ENCODE measurements at places on chromosomes 6 and 20.

DNA sequence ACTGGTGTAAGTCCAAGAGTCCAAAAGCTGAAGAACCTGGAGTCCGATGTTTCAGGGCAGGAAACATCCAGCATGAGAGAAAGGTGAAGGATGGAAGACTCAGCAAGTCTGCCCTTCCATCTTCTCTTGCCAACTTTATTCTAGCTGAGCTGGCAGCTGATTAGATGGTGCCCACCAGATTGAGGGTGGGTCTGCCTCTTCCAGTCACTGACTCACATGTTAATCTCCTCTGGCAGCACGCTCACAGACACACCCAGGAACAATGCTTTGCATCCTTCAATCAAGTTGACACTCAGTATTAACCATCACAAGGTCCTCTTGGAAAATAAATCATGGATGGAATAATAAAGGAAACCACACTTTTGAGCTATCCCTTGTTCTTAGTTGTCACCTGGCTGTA is 121.2 kb downstream of the MAP3K7 start:
- DNase-seq = no peak

DNA sequence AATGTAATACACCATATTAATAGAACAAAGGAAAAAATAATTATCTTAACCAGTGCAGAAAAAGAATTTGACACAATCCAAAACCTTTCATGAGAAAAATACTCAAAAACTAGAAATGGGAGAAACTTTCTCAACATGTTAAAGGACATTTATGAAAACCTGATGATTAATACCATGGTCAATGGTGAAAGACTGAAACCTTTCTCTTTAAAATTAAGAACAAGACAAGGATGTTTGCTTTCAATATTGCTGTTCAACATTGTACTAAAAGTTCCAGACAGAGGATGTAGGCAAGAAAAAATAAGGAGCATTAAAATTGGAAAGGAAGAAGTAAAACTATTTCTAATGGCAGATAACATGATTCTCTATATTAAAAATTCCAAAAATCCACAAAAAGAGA is 981.3 kb upstream of the FLRT3 start:
- DNase-seq = no peak

GRCh38 chr6:138227316-138227781 is 9.1 kb upstream of the PBOV1 start:
- DNase-seq = no peak

- DNase-seq = peak; percentile 91
These were observed 1.0 kb downstream of the LOC128125822 start for GRCh38 chr6:63573076-63573898.

- no peak for DNase-seq
These were observed 614 bp upstream of the TMEM242 start for GRCh38 chr6:157323966-157324300.

DNA sequence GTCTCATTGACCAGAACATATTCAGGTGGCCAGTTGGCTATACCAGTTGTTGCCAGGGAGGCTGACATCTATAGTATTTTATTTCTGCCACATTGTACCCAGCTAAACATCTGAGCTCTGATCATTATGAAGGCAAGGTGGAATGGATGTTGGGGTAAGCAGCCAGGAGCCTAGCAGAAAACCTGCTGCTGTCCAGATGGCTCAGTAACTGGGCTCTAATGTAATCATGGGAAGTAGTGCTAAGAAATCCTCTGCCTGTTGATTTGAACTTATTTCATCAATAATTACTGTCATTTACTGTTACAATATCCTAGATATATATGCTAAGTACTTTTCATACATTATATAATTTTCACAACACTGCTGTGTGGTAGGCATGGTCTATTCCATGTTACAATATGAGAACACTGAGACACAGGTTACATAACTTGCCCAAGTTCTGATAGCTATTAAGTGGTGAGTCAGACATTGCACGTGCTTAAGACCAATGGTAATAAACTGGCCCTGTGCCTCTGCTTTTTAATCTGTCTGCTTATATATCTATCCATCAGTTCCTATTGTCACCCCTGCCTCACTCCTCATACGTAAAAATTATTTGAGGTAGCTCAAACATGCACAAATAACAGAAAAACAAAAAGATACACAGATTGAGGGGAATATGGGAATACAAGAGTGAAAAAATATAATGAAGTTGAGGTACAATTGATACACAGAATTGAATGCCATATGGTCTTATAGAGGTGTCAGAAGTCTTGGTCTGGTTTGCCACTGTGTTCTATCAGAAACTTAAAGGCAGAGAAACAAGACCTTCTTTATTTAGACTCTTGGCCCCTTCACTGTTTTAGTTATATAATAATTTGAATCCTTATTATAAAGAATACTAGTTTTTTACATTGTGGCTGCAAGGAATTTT is 25.2 kb downstream of the TBPL1 start:
- DNase-seq = no peak

DNA sequence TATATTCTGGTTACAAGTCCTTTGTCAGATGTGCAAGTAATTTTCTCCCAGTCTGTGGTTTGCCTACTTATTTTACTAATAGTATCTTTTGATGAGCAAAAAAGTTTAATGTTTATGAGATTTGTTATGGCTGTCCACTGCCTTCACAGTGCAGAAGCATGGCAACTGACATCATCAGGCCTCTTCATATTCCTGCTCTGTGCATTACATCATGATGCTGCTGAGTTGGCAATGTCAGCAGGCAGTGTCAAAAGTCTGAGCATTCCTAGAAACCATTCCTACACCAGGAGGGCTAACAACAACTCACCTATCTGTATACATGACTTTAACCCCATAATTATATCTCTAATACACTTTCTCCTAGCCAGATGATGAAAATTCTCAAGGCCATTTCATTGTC is 10.8 kb upstream of the OR2B2 start:
- no peak for DNase-seq

GRCh38 chr6:38988736-38989449 is 59.7 kb upstream of the GLP1R start:
- no peak for DNase-seq

GRCh38 chr6:156190270-156190669 is 586.9 kb upstream of the ARID1B start:
- DNase-seq = peak; percentile 90

DNA sequence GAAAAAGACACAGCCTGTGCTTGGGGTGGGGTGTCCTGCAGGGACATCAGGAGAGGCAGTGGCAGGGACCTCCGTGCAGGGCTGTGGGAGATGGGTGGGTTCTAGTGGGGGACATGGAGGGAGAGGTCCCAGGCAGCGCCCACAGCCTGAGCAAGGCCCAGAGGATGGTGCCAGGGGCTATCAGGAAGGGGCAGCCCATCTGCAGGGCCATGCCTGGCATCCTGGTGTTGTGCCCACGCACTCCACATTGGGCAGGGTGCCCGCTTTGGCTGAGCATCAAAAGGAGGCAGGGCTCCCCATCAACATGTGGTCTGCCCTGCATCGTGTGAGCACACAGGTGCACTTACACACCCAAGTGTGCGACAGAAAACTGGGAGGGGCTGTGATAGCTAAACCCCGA is 184.3 kb upstream of the SNX9 start:
- DNase-seq = peak; percentile 14

GRCh38 chr20:15278041-15278440 is 940.6 kb upstream of the FLRT3 start:
- DNase-seq = no peak

DNA sequence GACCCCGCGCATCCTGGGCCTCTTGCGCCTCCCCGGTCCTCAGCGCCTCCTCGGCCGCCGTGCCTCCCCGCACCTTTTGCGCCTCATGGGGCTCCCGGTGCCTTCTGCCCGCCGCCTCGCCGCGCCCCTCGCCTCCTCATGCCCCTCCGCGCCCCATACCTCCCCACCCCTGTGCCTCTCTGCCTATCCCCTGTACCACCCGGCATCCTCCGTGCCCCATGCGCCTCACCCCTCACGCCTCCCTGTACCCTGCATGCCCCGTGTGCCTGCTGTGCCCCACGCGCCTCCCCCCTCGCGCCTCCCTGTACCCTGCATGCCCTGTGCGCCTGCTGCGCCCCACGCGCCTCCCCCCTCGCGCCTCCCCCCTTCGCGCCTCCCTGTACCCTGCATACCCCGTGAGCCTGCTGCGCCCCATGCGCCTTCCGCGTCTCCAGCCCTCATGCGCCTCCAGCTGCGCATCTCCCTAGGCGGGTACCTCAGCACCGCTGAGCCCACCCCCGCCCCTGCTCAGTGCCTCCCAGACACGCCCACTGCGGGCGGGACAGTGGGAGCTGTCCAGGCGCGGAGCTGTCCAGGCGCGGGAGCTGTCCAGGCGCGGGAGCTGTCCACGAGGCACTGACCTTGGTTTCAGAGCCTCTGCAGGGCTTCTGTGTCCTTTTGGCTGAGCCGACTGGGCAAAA is 37.1 kb downstream of the IGF2R start:
- DNase-seq = no peak

DNA sequence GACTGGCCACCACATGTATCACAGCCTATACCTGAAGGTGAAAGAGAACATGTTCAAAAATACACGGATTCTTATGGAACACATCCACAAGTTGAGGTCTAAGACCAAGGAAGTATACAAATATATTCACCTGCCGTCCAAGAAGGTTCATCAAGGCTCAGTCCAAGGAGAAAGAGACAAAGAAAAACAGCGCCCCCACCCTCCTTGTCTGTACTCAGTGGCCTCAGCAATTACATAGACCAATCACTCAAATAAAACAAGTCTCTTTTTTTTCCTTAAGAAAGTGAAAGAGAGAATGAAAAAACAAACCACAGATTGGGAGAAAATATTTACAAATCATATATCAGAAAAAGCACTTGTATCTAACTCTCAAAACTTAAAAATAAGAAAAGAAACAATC is 19.5 kb downstream of the CPXM1 start:
- no peak for DNase-seq

GRCh38 chr20:44656448-44656847 is 4.9 kb upstream of the ADA start:
- no peak for DNase-seq

- no peak for DNase-seq
These were observed 65.0 kb upstream of the MOCS1 start for GRCh38 chr6:39999006-39999867.

- no peak for DNase-seq
These were observed 149.7 kb downstream of the MRPL14 start for GRCh38 chr6:43977404-43978111.

DNA sequence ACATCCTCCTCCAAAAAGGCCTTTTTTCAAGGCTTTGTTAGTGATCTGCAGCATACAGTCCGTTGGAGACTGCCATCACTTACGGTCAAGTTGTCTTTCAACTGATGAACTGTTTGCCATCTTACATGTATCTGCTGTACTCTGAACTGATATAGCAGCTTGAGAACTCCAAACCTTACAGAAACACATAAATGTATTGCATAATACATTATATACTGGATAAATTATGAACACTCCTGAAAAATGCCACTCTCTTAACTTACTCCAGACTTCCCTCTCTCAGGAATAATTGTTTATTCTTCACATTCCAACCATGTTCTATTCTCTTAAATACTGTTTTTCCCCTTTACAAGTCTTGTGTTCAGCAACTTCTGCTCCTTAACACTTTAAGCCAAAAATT is 14.6 kb upstream of the RHAG start:
- DNase-seq = no peak

All from NCI-H1105 treated with DMSO at 0.1 percent for 48 hours (cell line).